NCI-H1417 (cell line): ENCODE measurements at places on chromosomes 4 and X.

- no peak for DNase-seq
Observed at GRCh38 chrX:148380107-148380506, 120.3 kb upstream of the AFF2 start.

DNA sequence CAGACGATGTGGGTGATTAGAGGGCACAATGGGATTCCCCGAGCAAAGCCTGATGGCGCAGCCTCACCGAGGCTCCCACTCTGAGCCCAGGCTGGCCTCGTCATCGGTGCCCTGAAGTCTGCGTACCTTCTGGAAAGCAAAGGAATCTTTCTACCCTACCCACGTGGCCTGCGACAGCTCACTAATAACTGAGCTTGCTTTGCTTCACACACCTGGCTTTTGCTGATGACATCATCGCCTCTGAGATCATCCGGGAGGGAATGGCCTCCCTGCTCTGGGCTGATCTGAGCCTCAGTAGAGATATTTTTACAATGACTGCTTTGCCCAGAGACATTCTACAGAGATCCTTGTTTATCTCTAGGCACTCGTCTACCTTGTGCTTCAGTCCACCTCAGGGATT, 45.4 kb upstream of the PDLIM3 start:
- DNase-seq, result no peak

DNA sequence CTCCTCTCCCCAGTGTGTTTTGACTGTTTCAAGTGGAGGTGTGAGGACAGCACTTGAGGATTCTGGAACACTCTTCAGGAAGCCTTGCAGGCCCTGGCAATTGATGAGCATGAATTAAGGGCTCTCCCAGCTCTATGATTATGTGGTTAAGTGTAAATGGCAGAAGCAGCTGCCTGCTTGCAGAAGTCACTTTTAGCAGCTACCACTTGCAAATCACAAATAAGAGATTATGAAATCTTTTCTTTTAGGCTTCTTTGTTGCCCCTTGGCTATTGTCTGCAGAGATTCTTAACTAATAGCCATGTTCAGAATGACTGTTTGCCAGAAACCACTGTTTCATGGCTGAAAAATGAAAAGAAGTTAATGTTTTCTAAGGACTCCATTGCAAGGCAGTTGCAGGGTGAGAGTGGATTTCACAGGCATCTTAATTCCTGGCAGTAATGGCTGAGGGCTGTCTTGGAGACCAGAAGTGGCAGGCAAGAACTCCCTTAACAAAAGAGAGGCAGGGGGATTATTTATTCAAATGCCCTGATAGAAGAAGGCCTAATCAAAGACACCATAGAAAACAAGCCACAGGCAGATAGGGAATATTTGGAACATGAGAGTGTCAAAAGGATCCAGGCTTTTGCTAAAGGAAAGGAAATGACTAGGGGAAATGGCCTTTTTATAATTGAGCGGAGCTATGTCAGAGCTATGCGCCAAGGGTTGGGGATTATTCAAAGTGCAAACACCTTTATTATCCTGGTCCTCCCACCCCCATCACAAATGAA, 8.3 kb upstream of the HOPX start:
- peak; percentile 50 for DNase-seq

DNA sequence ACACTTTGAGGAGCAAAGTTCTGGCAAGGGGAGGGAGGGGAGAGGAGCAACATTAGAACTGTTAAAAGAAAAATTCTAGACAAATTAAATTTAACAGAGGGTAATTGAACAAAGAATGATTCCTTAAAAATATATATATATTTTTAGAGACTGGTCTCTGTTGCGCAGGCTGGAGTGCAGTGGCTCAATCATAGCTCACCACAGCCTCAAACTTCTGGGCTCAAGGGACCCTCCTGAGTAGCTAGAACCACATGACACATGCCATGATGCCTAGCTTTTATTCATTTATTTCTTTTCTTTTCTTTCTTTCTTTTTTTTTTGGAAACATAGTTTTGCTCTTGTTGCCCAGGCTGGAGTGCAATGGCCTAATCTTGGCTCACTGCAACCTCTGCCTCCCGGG, 19.1 kb upstream of the SPINK2 start:
- DNase-seq, result no peak

- no peak for DNase-seq
Observed at GRCh38 chr4:146159384-146160058, 16.0 kb upstream of the LSM6 start.
